Activated CD4-positive, alpha-beta T cell treated with anti-CD3 and anti-CD28 coated beads, Interleukin-2, amount 50 U/mL, for 16 hours (primary cell): ENCODE measurements at places on chromosomes 5 and 9.

- DNase-seq, result no peak
These were observed 24.8 kb downstream of the STX17 start for GRCh38 chr9:99931155-99931840.

DNA sequence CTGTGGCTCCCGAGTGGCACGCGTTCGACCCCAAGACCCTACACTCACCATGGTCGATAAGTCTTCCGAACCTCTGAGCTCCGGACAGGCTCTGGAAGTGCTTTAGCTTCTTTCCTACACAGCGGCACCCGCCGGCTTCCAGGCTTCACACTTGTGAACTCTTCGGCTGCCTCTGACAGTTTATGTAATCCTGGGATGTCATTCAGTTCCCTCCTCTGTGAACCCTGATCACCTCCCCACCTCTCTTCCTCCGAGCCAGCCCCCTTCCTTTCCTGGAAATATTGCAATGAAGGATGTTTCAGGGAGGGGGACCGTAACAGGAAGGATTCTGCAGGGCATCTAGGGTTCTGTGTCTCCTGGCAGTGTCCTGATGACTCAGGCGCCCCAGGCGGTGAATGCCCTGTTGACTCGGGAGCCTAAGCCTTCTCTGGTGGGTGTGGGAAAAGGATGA lies at the start of gene CD14:
TSS of gene CD14 (minus strand) at position 155 of the 451 bp plus-strand sequence. CDS start at position 51, 104 bp downstream.
- no peak for DNase-seq

DNA sequence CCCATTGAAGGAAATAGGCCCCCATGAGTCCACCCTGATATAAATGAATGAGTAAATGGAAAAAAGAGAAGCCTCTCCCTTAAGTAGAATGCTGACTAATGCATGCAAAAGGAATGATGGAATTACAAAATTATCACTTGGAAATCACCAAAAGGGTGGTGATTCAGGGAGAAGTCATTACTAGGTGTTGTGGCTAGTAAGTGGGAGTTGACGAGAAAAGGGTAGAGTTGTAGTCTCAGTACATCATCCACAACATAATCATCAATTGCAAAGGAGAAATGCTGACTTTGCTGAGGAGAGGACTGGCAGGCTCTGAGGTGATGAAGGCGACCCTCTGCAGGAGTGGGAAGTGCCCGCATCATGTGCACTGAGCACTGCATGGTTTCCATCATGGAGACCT lies 201.5 kb upstream of the S1PR3 start:
- DNase-seq, result no peak

GRCh38 chr9:117305454-117305853 lies 109.4 kb downstream of the ASTN2 start:
- no peak for DNase-seq

GRCh38 chr9:85040821-85041465 lies 371.4 kb downstream of the NTRK2 start:
- no peak for DNase-seq

DNA sequence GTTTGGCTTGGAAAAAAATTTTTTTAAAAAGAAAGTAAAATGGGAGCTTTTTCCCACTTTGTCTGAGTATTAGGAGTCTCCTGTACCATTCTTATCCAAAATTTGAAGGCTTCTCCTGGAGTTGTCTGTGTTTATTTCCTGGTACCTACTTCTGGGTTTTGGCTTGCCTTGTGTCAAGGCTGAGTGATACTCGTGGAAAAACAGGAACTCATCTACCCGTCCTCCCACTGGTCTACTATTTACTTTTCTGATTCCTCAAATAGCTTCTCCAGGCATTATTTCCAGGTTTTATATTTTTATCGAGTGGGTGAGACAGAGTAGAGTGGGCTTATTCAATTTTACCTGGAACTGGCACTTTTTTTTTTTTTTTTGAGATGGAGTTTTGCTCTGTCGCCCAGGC lies 99.4 kb downstream of the RMI1 start:
- no peak for DNase-seq
